ENCODE measurements at places on chromosomes 2 and 18.

DNA sequence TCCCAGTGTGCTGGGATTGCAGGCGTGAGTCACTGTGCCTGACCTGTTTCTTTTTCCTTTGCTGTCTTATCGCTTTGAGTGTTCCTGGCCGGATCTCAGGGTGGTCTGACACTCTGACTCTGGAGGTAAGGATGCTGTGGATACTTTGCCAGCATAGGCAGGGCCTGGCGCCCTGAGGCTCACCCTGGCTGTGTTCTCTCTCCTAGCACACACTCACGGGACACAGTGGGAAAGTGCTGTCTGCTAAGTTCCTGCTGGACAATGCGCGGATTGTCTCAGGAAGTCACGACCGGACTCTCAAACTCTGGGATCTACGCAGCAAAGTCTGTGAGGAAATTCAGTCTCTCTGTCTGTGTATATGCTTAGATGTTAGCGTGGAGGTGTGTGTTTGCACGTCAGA is 18.0 kb upstream of the SAG start:
- DNase-seq, result no peak

GRCh38 chr2:189118386-189118785 is 61.2 kb downstream of the COL5A2 start:
- no peak for DNase-seq

DNA sequence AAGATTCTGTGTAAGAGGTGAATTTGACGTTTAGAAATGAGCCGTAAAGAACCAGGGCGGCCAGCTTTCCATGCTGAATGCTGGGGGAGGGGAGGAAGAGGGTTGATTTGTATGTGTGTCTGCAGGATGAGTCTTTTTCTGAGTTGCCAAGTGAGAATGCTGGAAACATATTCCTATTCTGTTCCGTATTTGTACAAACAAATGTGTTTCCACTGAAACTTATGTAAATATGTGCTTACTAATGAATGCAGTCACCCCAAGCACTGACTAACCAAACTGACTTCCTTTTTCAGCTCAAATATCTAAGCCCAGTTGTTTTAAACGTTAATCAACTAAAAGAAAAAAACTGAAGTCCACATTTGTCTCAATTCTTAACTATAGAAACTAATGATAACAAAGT is 74.9 kb upstream of the APCDD1 start:
- DNase-seq, result no peak

DNA sequence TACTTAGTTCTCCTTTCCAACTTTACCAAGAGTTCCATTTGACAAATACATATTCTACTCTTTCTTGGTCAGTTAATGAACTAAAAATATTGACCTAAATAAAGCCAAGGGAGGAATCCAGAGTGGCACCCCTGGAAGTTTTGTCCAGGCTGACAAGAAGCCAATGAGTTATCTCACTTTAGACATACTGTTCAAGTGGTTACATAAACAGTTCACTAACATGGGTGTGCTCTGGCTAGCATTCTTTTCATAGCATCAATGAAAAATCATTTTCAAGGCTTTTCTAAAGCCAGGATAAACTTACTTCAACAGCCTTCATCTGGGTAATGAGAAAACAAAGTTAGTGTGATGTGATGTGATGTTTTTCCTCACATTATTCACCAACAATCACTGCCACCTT is 649.4 kb downstream of the TDRD15 start:
- no peak for DNase-seq

DNA sequence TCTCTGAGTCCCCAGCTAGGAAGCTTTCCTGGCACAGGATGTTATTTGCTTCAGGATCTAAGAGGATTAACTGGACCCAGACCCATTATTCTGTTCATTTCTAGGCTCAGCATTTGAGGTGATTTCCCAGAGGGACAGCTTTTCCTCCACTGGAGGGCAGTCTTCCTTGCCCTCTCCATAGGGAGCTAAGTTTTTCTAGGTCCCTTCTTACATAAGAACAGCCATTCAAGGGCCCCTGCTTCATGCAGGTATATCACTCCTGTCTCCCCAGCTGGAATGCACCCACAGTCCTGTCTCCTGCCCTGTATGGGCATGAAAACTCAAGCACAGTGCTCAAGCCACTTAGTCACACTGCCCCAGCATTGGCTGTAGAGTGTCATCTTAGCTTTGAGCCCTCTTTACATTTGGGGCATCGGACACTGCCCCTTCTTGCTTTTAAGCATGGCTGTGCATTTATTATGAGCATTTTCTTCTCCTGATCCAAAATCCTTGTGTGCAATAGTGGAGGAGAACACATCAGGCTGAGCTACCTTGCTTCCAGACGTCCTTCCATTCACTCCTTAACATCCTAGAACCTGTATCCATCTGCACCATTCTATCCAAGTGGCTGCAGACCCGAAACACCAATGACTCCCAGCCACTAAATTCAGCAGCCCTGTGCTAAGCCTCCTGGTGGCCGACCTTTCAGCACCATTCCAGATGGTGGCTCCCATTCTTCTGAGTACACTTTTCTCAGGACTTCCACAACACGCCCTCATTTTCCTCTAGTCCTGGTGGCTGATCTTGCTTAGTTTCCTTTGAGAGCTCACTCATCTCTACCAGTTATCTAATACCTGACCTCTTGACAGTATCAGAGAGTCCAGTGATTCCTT is 80.0 kb downstream of the COPS8 start:
- no peak for DNase-seq

DNA sequence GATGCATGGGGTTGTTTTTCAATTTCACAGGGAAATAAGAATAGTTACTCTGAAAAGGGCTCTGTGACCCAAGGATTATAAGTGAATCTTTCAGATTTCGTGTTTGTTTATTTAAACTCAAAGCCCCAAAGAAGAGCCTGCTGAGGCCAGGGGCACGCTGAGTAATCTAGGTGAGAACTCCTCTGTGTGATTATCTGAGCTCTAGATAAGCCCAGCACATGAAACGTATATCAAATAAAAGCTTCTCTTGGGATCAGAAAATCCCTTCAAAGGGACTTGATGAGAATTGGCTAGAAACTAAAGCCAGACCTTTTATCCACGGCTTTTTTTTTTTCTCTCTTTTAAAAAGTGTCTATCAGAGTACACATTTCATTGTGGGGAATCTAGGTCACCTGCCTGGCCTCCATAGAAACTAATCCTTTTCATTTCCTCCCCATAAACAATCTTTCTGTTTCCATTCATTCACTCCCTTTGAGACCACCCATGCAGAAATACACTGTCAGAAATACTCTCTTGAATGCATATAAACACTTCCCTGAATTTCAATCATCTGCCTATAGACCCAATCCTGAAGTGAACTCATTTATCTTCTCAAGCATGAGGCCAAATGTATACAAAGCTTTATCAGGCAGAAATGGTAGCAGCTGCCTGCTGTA is 137.4 kb downstream of the RIT2 start:
- no peak for DNase-seq

DNA sequence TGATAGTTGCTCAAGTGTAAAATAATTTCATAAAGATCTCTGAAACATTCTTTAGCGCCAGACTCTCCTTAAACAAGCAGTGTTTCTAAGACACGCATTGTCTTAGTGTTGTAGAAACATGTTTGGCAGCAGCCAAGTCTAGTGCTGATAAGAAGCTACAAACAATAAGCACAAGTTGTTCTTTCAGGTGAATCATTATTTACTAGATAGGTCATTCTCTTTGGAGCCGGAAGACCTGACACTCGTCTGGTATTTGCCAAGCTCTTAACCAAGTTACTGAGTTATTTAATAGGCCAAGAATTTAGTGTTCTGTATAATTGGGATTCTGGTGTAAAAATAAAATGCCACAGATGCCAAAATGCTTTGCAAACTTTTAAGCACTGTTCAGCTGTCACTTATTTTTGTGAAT is 852.1 kb downstream of the CPS1 start:
- DNase-seq, result no peak

DNA sequence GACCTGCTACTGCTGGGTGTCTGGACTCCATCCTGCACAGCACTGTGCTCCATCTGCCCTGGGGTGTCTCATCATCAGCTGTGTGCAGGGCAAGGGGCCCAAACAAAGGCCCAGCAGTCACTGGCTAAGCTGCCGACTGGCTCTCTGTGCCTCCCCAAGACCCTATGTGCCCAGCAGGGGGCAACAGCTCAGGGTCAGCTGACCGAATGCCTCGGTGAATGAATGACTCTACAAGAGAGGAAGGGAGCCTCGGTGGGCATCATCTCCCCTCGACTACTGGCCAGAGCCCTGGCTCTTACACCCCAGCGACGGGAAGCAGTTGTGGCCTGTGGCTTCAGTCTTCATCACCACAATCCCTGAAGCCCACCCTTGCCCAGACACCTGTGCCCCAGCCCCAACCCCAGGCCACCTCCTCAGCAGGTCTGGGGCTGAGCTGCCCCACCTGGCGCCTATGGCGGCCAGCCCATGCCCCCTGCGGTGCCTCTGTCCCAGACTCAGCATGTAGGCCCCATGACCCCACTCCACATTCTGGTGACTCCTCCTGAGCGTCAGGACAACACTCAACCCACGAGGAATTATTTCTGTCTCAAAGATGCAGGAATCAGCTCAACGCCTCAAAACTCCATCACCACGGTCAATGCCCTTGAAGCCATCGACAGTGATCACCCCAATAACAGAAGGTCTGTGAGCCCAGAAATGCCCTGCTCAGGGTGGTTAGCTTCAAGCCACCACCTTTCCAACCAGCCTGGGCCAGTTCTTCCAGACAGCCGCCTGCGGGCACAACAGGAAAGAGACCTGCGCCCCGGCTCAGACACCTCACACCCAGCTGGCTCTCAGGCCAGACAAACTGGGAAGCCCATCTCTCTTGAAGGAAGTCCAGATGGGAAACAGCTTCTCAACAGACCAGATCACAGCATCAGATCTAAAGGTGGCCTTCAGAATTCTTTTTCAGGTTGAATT is 1.6 kb upstream of the GPR17 start:
- no peak for DNase-seq

DNA sequence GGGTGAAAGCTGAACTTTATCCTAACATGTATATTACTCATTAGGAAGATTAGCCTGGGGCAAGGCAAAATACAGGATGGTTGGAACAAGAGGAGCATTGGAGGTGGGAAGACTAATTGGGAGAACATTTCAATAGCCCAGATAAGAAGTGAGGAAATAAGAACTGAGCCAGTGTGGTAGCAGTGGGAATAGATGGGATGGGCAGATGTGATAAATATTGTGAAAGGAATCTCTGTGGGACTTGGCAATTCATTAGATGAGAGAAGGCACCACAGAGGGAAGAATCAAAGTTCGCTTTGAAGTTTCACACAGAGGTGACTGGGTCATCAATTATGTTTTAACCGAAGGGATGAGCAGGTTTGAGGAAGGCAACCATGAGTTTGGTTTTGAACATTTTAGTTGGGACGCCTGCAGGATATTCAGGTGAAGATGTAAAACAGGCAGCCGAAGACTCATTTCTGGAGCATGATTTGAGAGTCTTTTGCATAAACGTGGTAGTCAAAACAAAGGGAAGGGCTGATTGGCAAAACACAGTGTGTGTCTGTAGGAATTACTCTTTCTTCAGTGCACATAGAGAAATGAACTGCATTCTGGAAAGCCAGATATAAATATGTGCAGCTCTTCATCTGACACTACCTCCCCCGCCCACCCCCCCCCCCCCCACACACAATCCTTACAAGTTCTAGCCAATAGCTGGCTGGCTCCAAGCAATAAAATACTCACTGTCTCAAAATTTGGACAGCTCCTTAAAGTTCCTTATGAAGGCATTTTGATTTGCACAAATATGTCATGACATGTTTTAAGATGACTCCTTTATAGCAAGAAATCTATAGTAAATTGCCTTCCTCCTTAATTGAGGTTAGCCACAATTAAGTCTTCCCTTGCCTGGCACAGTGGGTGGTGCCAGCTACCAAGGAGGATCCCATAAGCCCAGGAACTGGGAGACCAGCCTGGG is 1.9 kb upstream of the SLC1A4 start:
- DNase-seq, result no peak

GRCh38 chr2:42754021-42754775 is 9.7 kb downstream of the OXER1 start:
- no peak for DNase-seq

GRCh38 chr2:110997331-110998045 is 123.2 kb upstream of the BCL2L11 start:
- no peak for DNase-seq

GRCh38 chr18:75521816-75522215 is 94.3 kb upstream of the SMIM21 start:
- DNase-seq, result no peak

DNA sequence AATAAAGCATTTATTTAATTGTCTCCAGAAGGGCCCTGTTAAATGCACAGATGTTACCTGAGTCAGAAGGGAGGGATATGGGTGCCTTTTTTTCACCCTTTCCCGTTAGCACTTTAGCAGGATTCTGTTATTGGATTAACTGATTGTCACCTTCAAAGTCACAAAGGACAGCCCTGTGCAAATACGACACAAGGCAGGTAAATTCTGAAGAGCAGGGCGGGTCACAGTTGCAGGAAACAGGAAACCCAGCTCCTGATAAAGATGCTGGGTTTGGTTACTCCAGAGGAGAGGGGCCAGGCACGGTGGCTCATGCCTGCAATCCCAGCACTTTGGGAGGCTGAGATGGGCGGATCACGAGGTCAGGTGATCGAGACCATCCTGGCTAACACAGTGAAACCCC is 11.4 kb upstream of the PKDCC start:
- DNase-seq, result no peak

DNA sequence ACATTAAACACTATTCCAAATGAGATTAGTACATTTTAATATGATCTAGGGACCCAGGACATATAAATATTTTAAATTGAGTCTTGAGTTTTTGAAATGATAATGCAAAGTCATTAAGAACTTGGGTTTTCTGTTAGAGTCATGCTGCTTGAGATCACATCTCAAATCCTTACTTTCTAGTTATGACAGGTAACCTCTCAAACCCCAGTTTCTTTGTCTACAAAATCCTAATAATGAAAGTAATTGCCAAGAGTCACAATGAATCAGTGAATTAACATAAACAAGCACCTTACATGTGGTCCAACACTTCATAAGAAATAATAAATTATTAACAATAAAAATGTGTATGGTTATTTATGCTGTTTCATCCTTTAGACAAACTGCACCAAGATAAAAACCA is 607.6 kb downstream of the LRP1B start:
- DNase-seq, result no peak

DNA sequence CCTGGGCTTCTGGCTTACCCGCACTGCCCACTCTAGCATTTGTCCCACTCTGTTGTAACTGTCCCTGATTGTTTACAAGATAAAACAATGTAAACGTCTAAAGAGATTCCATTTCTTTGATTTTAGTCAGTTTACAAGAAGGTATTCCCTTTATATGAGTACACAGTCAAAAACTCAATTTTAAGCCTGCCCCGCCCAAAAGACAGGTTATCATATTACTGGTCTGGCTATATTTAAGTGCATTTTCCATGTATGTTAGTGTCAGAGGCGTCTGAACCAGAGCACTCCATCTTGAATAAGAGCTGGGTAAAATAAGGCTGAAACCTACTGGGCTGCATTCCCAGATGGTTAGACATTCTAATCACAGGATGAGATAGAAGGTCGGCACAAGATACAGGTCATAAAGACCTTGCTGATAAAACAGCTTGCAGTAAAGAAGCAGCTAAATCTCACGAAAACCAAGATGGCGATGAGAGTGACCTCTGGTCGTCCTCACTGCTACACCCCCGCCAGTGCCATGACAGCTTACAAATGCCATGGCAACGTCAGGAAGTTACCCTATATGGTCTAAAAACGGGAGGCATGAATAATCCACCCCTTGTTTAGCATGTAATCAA is 15.0 kb downstream of the GPR45 start:
- DNase-seq, result no peak

Measured in Peyer's patch (tissue), 4 donors.